ENCODE measurements at places on chromosomes 11 and 22.

GRCh38 chr22:20554824-20555223 is 47.4 kb downstream of the MED15 start:
- peak; percentile 4 for DNase-seq

GRCh38 chr22:44847380-44847779 is 95.0 kb downstream of the ARHGAP8 start:
- no peak for DNase-seq

GRCh38 chr11:2794046-2794967 is 91.3 kb downstream of the CDKN1C start:
- no peak for DNase-seq

DNA sequence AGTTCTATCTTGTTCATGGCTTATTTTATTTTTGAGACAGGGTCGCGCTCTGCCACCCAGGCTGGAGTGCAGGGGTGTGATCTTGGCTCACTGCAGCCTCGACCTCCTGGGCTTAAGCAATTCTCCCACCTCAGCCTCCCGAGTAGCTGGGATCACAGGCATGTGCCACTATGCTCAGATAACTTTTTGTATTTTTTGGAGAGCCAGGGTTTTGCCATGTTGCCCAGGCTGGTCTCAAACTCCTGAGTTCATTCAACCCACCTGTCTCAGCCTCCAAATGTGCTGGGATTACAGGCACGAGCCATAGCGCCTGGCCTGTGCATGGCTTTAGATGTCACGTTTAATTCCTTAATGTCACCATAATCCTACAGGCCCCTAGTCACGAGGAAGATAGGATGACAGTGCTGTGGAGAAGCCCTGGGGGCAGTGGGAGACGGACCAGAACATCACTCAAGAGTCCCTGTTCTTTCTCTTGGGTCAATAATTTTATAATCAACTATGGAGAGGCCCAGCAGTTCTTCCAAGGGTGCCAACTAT is 99.5 kb downstream of the RDX start:
- no peak for DNase-seq

- no peak for DNase-seq
Measured at GRCh38 chr11:119433358-119433725, 10.4 kb upstream of the THY1 start.

DNA sequence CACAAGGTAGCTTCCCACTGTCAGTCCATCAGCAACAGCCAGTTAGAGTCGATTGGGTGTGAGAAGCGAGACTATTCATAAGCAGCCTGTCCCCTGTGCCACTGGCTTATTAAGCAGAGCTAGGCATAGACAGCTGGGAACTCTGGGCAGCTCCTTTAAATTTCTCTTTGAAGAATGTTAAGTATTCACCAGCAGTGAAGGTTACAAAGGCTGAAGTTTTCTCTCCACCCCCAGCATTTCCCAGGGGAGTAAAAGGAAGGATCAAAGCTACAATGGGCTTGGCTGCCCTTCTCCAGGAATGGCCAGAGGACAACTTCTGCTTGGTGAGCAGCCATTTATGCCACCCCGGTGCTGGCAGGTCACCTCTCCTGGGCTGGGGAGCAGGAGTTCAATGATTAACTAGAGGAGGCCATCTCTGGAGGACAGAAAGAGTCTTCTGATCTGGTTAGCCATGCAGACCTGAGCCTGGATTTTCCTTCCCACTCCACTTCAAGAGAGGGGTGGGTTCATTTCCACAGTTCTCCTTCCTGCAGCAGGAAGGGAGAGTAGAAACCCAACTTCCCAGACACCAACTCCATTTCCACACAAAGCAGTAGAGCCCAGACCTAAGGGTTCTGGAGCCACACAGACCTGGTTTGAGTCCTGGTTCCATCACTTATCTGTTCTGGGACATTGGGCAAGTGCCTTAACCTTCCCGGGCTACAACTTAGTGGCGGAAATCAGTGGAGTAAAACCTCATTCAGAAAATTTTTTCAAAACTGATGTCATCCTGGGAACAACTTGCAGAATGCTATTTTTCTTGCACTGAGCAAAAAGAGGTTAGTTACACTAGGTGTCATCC is 22.6 kb downstream of the POU2AF3 start:
- DNase-seq, result no peak
